ENCODE measurements at places on chromosomes 13 and 19. TPM values are rescaled to one million over a fixed set of nuclear protein-coding genes. Genes with fewer than 3 reads are reported as not detected.

DNA sequence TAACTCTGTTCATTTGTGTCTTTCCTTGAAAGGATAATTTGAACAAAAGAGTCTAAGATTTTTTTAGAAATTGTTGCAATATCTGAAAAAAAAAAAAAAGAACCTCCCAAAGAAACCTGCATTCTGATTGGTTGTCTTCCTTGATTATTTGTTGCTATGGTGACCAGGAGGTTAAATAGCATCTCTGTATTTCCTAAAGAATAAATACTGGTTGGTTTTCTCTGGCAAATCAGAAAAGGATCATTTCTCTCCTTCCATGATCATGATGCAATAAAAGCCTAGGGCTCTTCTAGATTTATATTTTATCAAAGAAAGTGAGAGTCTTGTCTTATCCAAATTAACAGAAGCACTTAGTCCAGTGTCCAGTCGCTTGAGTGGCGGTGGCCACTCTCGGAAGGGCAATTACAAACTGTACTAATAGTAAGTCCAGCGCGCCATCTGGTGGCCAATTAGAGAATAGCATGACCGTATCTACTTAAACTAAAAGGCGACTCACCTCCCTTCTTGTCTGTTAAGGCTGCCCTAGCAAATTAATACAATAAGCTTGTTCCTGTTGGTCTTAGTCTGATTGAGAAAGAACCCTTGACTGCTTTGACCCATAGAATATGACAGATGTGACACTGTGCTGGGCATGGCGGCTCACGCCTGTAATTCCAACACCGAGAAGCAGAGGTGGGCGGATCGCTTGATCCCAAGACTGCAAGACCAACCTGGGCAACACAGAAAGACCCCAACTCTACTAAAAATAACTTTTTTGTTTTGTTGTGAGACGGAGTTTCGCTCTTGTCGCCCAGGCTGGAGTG is 47.0 kb upstream of the PNMA8B start:
- DNase-seq, result peak; percentile 93

DNA sequence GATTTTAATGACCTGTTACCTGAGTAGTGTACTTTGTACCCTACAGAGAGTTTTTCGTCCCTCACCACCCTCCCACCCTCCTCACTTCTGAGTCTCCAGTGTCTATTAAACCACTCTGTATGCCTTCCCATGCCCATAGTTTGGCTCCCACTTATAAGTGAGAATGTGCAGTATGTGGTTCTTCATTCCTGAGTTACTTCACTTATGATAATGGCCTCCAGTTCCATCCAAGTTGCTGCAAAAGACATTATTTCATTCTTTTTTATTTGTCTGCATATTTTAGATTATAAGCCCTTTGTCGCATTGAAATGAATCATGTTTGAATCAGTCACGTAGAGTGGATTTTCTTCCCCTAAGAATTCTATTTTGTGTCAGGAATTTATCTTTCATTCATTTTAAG is 12.2 kb upstream of the HTR2A start:
- DNase-seq, result no peak

The HTR2A gene
- total RNA-seq, result 0.19 TPM

DNA sequence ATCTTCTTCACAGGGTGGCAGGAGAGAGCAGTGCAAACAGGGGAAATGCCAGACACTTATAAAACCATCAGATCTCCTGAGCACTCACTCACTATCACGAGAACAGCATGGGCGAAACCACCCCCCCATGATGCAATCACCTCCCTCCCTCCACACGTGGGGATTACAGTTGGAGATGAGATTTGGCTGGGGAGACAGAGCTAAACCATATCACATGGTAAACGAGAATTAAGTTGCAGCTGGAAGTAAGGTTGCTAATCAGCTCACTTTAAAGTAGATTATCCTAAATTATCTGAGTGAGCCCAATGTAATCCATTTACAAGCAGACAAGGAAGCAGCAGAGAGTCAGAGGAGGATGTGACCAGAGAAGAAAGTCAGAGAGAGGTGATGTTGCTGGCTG is 102.2 kb upstream of the IPO5 start:
- no peak for DNase-seq

DNA sequence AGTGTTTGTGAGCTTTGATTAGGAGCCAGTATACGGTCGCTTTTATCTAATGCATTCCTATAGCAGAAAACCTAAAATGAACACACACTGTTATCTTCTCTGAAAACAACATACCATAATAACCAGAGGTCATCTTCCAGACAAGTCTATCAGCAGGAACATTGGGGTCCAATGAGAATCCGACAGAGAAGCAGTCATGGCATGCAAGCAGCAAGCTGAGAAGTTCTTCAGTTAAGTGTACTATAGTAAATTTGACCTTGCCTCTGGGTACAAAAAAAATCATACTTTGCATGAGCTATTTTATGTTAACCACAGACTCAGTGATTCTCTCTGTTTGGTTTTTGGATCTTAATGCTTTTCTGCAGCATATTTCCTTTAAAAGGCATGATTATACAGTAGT is 1505.1 kb downstream of the PCDH9 start:
- no peak for DNase-seq

The ZSCAN4 gene
- total RNA-seq, result not detected

DNA sequence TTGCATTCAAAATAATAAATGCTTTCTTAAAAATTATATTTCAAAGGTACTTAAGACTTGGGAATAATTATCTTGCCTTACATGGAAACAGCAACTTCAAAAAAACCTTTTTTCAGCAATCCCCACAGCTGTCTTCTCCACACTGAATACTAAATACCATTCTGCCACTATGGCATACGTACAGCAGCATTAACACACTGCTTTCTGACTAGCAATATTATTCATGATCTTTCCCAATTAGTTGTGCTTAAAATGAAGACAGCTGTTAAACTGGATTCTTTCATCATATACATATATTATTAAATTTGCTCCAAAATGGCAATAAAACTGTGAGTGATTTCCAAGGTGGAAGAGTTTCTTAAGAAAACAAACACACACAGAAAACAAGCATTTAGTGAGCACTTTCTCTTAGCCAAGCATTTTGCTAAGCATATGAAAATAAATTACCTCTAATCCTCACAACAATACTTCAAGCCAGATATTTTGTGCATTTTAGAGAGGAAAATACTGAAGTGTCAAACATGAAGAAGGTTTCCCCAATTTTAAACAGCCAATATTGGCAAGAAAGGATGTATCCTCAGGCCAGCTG is 609.5 kb downstream of the SLITRK1 start:
- no peak for DNase-seq

DNA sequence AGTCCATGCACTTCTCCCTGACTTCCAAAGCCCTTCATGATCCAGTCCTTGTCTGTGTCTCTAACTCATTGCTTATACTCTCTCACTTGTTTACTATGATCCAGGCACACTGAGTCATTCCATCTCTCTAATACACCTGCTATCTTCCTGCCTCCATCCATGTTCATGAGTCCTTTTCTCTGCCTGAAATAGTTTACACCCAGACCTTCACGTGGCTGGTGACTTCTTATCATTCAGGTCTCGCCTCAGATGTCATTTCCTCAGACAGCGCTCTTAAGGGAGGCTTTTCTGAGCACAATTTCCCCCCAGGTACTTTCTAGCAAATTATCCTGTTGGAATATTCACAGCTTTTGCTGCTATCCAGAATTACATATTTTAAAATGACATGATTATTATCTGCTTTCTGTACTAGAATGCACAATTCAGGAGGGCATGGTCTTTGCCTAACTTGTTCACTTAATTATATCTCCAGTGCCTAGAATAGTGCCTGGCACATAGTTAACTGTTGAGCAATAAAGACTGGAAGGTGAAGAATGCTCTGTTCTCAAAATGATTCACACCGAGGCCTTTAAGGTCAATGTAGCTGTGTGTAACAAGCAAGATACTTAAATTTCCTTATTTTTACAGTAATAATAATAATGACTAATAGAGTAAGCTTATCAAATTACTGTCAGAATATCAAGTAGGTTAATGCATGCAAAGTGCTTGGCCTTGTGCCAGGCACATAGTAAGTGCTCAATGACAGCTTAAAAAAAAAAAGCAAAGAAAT is 183.7 kb upstream of the SPRY2 start:
- DNase-seq, result no peak

The TIMM50 gene
- 83.9 TPM for total RNA-seq

DNA sequence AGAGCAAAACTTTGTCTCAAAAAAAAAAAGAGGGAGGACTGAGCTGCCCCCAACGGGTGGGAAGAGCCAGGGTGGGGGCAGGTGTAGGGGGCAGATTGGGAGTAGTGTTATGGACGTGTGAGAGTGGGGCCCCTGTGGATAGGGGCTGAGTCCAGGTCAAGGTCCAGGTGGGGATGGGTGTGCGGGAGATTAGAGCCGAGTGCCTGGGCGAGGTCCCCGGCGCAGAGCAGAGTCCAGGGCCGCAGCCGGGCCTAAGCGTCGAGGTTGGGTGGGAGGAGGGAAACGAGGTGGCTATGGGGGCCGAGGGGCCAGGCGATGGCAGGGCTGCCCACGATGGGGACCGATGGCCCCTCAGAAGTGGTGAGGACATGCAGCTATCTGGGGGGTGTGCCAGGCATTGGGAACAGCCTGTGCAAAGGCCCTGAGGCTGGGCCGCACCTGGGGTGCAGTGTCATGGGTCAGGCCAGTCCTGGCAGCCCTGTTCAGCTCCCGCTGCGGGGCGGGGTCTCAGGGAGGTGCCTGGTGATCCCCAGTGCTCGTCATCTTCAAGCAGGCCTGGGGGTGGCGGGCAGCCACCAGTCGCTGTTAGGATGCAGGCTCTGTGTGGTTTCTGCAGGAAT is 12.3 kb upstream of the MISP start:
- DNase-seq, result peak; percentile 88

DNA sequence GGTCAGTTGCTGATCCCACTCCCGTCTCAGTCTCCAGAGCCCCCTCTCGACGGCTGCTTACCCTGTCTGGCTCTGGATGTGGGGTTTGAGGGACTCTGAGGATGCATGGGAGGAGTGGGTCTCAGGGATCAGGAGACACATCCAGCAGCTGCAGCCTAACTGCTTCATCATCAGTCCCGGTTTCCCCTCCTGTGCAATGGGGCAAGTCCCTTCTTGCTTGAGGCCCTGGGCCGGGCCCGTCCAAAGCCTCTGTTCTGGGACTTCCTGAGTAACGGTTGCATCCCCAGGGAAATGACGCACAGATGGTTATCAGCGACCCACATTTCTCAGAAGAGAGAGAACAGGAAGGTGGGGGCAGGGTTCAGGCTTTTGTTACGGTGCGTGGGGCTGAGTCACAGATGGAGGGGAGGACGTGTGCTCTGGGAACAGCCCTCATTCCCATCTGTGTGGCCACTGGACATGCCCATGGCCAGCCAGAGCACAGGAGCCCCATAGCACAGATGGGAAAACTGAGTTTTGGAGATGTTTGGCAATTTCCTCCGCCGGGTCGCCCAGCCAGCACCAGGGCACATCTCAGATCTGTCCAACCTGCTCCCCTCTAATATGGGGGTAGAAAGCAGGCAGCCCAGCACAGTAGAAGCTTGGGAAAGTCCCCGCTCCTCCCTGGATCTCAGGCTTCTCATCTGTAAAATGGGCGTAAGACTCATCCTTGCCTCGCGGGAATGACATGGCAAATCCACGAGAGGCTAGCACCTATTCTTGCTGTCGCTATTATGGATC is 19.3 kb downstream of the GNA15 start:
- peak; percentile 49 for DNase-seq

DNA sequence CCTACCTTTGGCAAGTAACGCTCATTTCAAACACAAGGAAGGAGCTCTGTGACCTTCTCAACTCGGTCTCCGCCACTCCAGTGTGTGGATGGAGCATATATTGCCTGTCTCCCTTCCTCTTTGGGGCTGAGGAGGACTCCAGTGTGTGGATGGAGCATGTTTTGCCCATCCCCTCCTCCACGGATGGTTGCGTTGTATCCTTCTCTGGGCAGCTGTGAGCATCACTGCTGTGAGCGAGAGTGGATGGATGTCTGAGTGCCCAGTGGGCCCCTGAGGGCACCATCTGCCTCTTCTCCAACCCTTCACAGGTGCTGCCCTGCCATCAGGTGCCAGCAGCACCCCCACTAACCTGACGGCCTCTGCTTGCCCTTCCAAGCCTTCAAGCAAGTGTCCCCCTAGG is 186.2 kb downstream of the TEX29 start:
- DNase-seq, result no peak

GRCh38 chr13:36131931-36132297 is 732 bp upstream of the DCLK1 start:
- peak; percentile 29 for DNase-seq

- no peak for DNase-seq
These were observed 72.5 kb downstream of the FREM2 start for GRCh38 chr13:38759390-38759789.

GRCh38 chr13:21014139-21014501 is 47.3 kb downstream of the LATS2 start:
- no peak for DNase-seq

DNA sequence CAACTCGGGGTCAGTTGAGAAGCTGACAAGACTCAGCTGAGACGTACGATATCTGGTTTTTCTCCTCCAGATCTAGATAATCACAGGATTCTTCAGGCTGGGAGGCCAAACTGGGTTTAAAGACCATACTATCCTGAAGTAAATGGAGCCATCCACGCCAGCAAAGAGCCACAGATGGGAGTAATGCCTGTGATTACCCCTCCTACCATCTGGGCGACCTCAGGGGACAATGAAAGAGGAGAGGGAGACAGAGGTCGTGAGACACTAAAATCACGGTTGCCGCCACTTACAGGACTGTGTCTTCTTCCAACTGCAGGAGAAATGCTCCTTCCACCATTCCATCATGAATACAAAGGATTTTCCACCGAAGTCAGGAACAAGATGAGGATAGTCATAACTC is 3.1 kb upstream of the NLRP13 start:
- DNase-seq, result no peak

- peak; percentile 90 for DNase-seq
These were observed 34.9 kb upstream of the TPM4 start for GRCh38 chr19:16041299-16041990.

GRCh38 chr13:19633479-19634255 is at the start of gene MPHOSPH8:
MPHOSPH8 (plus strand) TSS chr13:19633659; CDS start chr13:19633749, 90 bp downstream.
- peak; percentile 95 for DNase-seq

The SLC25A41 gene
- total RNA-seq, result 1.8 TPM

DNA sequence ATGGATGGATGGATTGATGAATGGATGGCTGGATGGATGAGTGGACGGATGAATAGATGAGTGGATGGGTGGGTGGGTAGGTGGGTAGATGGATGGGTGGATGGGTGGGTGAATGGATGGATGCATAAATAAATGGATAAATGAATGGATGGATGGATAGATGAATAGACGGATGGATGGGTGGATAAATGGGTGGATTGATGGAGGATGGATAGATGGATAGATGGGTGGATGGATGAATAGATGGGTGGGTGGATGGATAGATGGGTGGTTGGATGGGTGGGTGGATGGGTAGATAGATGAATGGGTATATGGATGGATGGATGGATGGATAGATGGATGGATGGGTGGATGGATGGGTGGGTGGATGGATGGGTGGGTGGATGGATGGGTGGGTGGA is 84.9 kb upstream of the ZNF536 start:
- DNase-seq, result no peak
